ENCODE measurements at places on chromosomes 2 and 18. TPM values are rescaled to one million over a fixed set of nuclear protein-coding genes. Genes with fewer than 3 reads are reported as not detected.

Gene EMILIN2
- total RNA-seq = 10.6 TPM

Gene OR6B2
- total RNA-seq = not detected

Gene DES
- total RNA-seq = 114 TPM

Gene EIF2B4
- total RNA-seq = 28.7 TPM

Gene UGT1A5
- not detected for total RNA-seq

Gene POU3F3
- total RNA-seq = not detected

Gene FAM124B
- total RNA-seq = 0.17 TPM

Gene HOXD13
- 33.9 TPM for total RNA-seq

Gene POTEC
- not detected for total RNA-seq

Gene RFTN2
- total RNA-seq = 8.7 TPM

Gene DLGAP1
- total RNA-seq = 3.1 TPM

Gene CTAGE1
- 0.47 TPM for total RNA-seq

Gene GCKR
- 7.4 TPM for total RNA-seq

Gene ASIC4
- not detected for total RNA-seq

Gene UXS1
- total RNA-seq = 46.5 TPM

Gene MC2R
- not detected for total RNA-seq

Gene TMEM247
- total RNA-seq = not detected
